ENCODE measurements at places on chromosomes 3 and 15. TPM values are rescaled to one million over a fixed set of nuclear protein-coding genes. Genes with fewer than 3 reads are reported as not detected.

GRCh38 chr15:57322602-57323250 is 53.6 kb upstream of the CGNL1 start:
- no peak for DNase-seq

- DNase-seq, result no peak
These were observed 713.5 kb upstream of the ARPP21 start for GRCh38 chr3:34925851-34926250.

DNA sequence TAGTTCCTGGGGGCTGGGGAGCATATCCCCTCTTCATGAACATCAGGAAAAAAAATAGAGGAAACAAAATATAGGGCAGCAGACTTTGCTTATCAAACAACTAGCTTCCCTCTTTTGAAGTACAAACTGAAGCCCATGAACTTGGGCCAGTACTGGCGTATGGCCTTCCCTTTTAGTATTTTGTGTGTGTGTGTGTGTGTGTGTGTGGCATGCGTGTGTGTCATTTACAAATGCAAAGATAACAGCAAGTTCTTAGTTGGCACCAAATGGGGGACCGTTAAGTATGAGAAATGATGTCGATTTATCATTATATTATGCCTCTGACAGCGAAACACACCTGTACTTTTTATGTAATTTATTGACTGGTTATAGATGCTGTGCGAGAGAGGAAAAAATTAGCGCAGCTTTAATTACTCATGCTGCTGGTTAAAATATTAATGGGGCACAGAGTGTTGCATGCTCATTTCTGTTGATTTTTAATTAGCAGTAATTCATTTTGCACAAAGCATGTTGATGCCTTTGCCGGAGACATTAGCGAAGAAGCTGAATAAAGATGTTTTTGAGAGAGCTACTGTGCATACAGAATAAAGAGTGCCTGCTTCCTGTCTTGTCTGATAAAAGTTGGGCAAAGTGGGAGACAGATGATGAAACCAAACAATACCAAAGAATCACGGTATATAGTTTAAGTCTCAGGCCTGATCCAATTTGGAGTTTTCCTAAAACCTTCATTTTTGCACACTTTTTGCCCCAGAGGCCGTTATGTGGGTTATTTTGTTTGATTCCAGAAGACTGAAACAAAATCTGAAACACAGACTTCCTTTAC is 297.1 kb downstream of the SATB1 start:
- no peak for DNase-seq

DNA sequence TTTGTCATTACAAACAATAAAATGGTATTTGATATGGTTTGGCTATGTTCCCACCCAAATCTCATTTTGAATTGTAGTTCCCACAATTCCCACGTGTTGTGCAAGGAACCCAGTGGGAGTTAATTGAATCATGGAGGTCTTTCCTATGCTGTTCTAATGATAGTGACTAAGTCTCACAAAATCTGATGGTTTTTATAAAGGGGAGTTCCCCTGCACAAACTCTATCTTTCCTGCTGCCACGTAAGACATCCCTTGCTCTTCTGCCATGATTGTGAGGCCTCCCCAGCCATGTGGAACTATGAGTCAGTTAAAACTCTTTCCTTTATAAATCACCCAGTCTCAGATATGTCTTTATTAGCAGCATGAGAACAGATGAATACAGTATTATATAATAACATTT is 15.4 kb upstream of the AADAC start:
- peak; percentile 23 for DNase-seq

DNA sequence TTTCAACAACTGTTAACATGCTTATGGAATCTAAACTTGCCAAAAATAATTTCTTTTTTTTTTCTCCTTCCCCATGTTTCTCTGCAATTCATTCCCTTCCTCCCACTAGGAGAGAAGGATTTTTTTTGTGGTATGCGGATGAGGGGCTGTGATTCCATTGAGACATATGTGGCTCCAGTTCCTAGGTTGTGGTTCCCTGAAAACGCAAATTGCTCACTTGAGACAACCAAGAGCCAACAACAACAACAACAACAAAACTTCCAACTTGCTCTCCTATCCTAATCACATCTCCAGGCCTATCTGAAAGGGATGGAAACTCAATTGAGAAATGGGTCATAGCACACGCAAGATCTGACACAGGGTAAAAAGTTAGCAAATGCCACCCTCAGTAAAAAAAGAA is 406.5 kb upstream of the TGFBR2 start:
- no peak for DNase-seq

- DNase-seq, result no peak
These were observed 5.6 kb upstream of the DCLK3 start for GRCh38 chr3:36769926-36770325.

- peak; percentile 44 for DNase-seq
These were observed 1.8 kb downstream of the CAMKV start for GRCh38 chr3:49867871-49868321.

DNA sequence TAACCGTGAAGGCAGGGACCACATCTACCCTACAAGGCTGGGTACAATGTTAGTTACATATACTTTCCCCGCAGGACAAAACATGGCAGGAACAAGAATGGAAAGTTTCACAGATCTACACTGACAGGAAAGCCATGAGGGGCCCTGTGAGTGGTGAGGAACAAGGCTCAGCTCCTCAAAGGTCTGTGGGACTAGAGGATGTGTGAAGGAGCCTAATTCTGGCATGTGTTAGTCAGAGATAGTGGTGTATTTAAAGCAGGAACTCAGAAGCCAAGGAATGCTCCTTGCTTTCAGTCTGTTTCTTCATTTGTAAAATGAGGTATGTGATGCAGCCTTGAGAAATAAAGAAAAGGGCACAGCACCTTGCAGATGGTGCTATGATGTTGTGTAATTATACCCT is 25.1 kb downstream of the ETV5 start:
- DNase-seq, result peak; percentile 42

DNA sequence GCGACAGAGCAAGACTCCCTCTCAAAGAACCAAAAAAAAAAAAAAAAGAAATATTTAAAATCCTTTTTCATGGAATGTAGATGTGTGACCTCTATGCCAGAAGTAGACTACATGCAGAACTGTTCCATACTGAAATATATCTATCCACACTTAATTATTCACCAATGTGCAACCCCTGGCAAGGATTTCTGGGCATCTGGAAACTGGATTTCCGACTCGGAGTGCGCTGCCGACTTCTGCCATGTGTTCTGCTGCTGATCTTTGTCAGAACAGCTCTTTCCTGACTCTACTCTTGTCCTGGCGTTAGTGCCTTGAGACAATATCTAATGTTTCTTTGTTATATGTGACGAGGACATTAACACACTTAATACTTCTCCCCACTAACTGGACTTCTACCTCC is 11.7 kb downstream of the LIPH start:
- no peak for DNase-seq

GRCh38 chr3:18841422-18842343 is 306.6 kb upstream of the KCNH8 start:
- DNase-seq, result no peak

DNA sequence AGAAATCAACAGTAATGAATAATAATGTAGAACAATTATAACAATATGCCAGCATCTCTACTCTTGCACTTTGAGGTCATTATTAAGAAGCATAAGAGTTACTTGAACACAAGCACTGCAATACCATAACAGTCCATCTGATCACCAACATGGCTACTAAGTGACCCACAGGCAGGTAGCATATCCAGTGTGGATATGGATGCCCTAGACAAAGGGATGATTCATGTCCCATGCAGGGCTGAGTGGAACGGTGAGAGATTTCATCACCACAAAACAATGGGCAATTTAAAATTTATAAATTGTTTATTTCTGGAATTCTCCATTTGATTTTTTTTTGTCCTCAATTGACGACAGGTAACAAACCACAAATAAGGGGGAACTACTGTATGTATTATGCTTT is 107.7 kb upstream of the TSC22D2 start:
- DNase-seq, result no peak

DNA sequence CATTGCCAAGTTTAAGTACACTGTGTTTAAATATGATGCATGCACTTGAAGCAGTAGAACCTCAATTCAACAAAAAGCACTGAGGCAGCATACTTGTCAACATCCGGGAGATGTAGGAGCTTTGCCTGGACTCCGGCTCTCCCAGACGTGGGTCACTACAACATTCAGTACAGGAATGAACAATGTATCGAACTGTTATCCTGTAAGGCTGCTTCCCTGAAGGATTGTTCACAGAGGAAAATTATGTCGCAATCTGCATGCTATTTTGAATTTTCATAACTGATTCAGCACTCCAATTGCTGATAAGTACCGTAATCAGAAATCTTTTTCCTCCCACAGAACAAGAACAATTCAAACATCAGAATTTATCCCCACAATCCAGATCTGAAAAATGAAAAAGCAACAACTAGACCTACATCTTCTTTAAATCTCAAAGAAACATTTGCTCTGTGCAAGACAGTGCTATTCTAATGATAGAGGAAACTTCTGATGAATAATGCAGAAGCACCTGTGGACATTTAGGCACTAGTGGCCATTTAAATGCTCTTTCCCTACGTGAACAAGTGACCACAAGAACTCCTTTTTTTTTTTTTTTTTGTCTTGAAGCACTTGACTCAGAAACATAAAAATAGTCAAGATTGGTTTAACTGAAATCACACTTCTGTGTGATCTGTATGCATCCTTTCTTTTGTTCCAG is 113.4 kb downstream of the PLCH1 start:
- DNase-seq, result no peak

- DNase-seq, result peak; percentile 30
These were observed 62.5 kb downstream of the CBLB start for GRCh38 chr3:105806359-105806758.

GRCh38 chr3:117628823-117629291 is 919.3 kb downstream of the TUSC7 start:
- peak; percentile 92 for DNase-seq

DNA sequence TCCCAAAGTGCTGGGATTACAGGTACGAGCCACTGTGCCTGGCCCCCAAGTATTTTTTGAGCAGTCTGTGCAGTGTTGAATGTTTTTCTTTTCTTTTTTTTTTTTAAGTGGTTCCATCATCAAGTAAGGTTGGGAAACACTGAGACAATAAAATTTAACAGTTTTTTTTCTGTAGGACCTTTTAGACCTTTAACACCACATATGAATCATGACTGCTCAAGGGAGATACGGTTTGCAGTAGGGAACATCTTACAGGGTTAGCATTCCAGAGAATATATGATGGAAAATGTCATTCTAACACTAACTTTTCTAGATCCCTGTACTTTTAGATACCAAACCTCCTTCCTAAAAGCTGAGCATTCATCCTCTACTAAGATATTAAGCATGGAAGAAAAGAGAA is 41.7 kb downstream of the SNX4 start:
- DNase-seq, result peak; percentile 66

DNA sequence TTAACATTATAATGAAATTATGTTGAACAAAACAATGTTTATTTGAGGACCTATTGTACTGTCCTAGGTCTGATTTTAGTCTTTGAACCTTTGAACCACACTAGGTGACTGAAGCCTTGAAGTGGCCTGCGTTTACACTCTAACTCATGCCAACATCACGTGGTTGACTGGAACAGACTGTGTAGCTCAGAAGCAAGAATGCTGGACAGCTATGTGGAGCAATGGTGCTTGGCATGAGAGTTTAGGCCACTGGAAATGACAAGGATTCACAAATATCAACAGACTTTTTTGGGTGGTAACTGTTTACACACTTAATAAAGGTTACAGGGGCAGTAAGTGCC is 391.5 kb downstream of the RAP2B start:
- no peak for DNase-seq

GRCh38 chr3:132343018-132343612 is 25.9 kb downstream of the ACP3 start:
- peak; percentile 66 for DNase-seq

GRCh38 chr3:126849768-126850167 is 133.1 kb upstream of the PLXNA1 start:
- DNase-seq, result no peak

DNA sequence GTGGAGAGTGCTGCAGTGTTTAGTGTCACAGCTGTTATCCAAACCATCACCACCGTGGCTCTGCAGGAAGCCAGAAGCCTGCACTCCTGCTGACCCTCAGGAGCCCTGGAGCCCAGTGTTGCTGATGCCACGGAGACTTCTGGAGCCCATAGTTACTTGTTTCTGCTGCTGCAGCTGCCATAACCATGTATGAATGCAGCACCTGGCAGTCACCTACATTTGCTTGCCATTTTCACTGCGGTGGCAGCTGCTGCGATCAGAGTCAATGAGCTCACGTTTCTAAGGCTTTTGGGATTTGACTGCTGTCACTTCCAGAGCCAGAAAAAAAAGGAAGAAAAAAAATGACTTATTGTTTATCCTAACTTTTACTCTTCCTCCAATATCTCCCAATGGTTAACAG is 299.2 kb upstream of the THRB start:
- no peak for DNase-seq

- DNase-seq, result no peak
These were observed 120.2 kb upstream of the IGSF10 start for GRCh38 chr3:151581035-151581434.

- no peak for DNase-seq
These were observed 63.6 kb upstream of the NR2E3 start for GRCh38 chr15:71746719-71747118.

GRCh38 chr3:104234442-104235194 is 1132.1 kb upstream of the ALCAM start:
- no peak for DNase-seq

DNA sequence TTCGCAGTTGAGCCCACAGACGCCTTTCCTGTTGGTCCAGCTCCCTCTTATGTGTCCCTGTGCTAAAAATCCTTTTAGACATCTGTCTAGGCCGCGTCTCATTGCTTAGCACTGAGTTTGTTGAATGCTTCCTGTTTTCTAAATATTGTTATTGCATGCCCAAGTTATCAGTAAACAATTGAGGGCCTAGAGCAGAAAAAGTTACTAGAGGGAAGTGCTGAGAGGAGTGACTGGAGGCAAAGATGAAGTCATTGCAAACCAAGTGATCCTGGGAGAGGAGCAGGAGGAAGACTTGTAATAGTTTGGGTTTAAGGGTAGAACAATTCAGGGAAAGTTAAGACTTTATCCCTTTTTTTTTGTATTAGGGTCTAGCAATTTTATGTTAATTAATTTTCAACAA is 88.1 kb downstream of the DCUN1D1 start:
- DNase-seq, result no peak

DNA sequence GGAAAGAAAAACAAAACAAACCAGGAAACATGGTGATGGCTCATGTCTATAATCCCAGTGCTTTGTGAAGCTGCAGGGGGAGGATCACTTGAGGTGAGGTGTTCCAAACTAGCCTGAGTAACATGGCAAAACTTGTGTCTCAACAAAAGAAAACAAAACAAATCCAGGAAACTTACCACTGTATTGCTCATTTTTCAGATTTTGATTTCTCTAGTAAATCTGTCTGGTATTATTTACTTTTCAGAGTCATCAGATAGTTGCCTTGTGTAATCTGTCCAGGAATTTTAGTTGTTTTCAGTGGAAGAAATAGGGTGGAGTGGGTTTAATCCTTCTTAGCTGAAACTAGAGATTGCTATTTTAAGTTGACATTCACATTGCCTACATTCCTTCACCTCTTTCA is 91.8 kb upstream of the ALCAM start:
- peak; percentile 49 for DNase-seq

GRCh38 chr15:45866616-45867015 is 231.8 kb downstream of the SQOR start:
- no peak for DNase-seq

GRCh38 chr3:177196456-177197040 is 734 bp downstream of the TBL1XR1 start:
- peak; percentile 44 for DNase-seq

DUOXA1 gene
- polyA plus RNA-seq, result not detected

SLC2A2 gene
- not detected for polyA plus RNA-seq

SLC6A20 gene
- polyA plus RNA-seq, result not detected

SLC24A5 gene
- not detected for polyA plus RNA-seq

LDHAL6B gene
- not detected for polyA plus RNA-seq

SEC22C gene
- polyA plus RNA-seq, result 24.0 TPM

SV2B gene
- polyA plus RNA-seq, result not detected

CASR gene
- polyA plus RNA-seq, result not detected

COPG1 gene
- 203 TPM for polyA plus RNA-seq

AMT gene
- 5.5 TPM for polyA plus RNA-seq

POLG gene
- polyA plus RNA-seq, result 30.6 TPM

CLRN1 gene
- not detected for polyA plus RNA-seq

Data from IMR-90 (cell line).